ENCODE measurements at places on chromosomes 5 and 9.

DNA sequence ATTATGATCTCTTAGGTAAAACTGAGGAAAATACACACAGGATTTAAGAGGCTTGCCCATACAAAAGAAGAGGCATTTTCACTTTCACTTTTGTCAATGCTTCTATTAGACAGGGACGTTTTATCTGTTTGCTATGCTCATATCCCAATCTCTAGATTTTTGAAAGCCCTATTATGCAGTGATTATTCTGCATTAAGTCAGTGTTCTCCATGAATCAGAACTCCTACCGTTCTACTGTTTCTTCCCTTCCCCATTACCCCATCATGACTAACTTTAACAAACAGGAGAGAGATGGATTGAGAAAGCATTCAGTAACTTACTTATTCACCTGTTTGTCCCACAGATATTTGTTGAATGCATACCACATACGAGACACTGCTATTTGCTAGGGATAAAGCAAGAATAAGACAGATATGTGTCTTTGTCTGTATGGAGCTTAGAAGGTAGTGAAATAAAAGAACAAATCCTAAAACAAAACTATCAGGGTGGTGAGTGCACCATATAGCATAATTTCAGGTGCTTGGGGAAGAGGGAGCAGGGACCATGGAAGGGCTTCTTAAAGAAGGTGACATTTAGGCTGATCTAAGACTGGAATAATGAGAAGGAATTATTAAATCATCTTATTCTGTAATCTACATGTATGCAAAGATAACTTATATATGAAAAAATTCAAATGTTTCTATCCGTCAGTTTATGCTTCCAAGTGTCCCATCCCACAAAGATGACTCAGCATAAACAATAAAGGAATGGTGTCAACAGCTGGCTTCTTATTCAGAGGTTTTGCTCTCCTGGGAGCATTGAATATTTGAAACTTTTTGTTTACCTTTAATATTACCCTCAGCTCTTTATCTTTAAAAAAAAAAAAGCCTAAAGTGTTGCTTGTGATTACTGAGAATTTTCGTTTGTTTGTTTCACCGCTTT, 328.1 kb downstream of the HINT1 start:
- DNase-seq: no peak

DNA sequence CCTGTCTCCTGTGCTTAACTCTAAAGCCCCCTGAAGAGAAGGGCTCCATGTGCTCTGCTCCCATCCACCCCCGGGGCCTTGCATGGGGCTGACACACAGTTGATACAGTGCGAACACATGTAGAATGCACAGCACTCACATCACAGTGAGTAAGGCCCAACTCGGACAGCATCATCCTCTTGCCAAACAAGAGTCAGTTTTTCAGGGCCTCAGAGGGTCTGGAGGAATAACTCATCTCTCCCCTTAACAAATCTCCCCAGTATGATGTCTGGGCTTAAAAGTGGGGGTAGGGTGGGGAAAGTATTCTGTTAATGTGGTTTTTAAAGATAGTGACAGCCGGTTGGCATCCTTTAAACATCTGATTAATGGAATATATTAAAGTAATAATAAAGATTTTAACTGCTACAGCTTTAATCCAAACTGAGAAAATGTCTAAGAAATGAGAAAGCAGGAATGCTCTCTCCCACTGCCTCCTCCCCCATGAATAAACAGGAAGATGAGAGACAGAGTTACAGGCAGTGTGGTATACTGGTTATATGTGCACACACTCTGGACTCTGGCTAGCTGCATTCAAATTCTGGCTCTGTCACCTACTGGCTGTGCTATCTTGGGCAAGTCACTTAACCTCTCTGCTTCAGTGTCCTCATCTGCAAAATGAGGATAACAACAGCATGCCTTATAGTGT, 22.5 kb downstream of the APBA1 start:
- peak; percentile 80 for DNase-seq

GRCh38 chr5:35457912-35458823, 159.5 kb upstream of the SPEF2 start:
- DNase-seq: no peak

- no peak for DNase-seq
Observed at GRCh38 chr9:89661391-89661949, 56.7 kb downstream of the GADD45G start.

GRCh38 chr9:3237121-3237520, 288.7 kb downstream of the RFX3 start:
- no peak for DNase-seq

GRCh38 chr5:175195698-175196656, 248.0 kb downstream of the DRD1 start:
- DNase-seq: no peak
